ENCODE measurements at places on chromosomes 4 and X.
A peak's percentile ranks its signal among the peaks of the same experiment; 100 is the strongest.

DNA sequence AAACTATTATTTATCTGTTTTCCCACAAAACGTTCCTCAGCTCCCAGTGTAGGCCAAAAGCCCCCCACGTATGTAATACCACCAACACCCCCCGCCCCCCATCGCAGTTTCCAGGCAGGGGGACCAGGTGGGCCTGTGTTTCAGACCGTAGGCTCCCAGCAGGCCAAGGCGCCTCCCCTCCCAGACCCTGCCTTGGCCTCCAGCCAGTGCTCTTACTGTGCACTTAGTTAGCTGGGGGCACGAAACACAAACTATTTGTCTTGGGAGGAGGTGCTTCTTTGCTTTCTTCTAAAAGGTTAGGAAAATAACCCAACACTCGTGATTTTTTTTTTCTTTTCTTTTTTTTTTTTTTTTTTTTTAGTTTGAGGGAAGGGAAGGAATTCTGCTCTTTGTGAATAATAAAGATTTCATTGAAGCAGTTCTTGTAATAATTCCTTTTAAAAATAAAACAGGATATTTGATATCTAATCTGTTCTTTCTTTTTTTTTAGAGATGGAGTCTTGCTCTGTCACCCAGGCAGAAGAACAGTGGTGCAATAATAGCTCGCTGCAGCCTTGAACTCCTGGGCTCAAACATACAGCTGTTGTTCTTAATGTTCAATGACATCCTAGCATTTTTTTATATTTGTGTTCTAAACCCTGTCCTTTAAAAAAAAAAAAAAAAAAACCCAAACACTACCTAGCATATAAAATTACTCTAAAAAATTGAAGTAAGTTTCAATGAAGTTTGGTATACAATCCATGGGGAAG, 83.0 kb upstream of the CLDN34 start:
- no peak for DNase-seq

GRCh38 chr4:178632415-178632814, 1190.2 kb upstream of the AGA start:
- DNase-seq: no peak

DNA sequence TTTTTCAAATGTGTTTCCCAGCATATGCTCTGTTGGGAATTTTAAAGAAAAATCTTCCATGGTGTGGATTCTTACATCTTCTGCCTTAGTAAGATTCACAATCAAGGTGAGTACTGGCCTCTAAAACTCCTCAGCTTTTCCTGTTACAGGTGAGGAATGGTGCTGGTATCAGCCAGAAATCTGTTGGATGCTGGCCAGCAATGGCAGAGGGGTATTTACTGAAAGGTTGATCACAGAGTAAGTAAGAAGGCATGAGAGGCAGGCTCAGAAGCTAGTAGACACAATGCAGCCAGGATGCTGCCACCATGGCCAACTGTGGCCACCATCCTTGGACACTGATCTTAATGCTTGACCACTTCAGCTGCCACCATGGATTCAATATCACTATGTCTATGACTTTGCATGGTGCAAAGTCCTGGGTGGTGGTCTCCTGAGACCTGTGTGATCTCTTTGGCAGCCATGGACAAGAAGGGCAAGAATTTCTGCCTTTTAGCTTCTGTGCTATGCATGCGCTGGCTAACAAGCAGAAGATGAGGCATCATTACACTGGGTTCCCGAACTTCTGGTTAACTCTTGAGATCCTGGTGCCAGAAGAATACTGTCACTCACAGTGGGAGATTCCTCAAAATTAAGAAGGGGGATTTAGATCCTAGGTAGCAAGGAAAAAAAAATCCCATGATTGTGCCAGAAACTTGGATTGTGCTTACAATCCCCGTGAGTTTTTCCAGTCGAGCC, 60.2 kb downstream of the CHRNA9 start:
- no peak for DNase-seq

DNA sequence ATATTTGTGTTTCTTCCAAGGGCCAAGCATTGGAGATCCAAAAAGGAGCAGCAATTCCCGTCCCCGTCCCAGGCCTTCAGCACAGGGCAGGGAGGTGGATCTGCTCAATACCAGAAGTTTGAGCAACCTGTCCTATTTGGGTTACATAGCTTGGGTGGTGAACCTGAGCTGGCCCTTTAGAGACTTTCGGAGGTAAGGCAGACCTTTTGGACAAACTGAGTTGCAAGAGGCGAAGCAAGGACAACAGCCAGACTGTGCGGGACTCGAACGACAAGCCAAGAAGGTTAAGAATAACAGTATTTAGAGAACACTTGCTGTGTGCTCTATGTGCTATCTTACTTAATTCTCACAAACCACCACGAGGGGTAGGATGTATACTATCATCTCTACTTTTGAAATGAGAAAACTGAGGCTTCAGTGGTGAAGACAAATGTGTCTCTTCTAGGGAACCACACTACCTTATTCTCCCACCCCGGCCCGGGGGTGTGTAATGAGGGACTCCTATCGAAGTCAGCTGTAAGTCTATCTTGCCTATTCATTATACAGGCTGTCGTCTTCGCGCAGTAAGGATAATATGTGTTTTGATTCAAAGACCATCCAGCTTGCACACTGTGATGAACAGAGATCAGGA, 1.3 kb downstream of the NOP14 start:
- DNase-seq: no peak

DNA sequence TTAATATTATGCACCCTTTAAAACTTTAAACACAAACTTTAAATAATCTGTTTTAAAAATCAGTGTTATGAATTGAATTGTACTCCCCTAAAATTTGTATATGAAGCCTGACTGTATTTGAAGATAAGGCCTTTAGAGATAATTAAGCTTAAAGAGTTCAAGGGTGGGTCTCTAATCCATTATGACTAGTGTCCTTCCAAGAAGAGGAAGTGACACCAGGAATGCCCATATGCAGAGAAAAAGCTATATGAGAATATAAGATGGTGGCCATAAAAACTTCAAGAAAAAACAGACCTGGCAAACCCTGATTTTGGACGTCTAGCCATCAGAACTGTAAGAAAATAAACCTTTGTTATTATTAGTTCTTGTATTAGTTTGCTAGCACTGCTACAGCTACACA, 29.0 kb downstream of the UGT2A2 start:
- DNase-seq: no peak

DNA sequence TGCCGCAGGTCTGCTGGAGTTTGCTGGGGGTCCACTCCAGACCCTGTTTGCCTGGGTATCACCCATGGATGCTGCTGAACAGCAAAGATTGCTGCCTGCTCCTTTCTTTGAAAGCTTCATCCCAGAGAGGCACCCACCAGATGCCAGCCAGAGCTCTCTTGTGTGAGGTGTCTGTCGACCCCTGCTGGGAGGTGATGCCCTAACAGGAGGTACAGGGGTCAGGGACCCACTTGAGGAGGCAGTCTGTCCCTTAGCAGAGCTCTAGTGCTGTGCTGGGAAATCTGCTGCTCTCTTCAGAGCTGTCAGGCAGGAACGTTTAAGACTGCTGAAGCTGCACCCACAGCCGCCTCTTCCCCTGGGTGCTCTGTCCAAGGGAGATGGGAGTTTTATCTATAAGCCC, 162.7 kb downstream of the NAF1 start:
- DNase-seq: no peak

- no peak for DNase-seq
Measured at GRCh38 chrX:39869846-39870601, 227.7 kb downstream of the BCOR start.

DNA sequence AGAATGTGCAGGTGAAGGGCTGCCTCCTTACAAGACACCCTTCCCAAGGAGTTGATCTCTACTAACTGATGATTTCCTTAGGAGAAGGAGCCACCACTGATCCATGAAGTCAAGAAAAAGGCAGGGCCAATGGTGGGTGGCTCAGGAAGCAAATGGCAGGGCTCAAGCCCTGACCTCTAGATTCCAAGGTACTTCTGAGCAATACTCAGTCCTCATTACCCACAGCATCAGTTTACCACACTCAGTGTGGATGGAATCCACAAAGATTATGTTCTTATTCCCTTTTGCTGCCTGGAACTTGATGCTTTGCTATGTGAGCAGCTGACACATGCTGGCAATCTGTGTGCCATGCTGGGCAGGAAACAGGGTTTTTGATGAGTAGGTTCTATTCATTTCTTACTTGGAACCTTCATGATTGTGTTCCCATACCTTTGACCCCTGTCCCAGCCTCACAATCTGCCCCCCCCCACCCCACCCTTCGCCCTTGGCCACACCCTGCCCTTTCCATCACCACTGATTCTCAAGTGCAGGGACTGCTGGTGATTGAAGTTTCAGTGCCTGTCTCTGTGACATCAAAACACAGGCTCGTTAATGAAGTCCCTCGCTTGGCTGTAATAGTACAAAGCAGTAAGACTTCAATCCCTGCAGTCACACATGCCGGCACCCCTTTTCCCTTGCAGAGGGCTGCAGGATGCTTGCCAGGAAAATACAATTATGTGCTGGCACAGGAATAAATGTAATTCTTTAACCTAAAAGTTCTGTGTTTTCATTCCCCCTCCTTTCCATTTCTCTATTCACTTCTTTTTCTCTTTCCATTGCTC, 135.6 kb upstream of the GPC4 start:
- no peak for DNase-seq

DNA sequence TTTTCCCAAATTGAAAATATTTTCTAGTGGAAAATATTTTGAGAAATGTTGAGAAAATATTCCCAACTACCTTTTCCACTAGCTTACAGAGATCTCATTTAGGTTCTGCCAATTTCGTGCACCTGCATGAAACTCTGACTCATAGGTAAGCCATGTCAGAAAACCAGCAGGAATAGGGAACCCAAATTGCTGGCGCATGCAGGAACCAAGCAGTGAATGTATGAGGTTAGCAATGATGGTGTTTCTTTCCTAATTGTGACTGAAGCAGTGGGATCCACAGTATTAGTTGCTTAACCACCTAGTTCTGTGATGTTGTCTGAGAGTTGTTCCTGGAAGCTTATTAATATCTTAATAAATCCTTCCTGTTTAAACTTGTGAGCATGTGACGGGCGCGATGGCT, 381.0 kb upstream of the TRAM1L1 start:
- DNase-seq: no peak

DNA sequence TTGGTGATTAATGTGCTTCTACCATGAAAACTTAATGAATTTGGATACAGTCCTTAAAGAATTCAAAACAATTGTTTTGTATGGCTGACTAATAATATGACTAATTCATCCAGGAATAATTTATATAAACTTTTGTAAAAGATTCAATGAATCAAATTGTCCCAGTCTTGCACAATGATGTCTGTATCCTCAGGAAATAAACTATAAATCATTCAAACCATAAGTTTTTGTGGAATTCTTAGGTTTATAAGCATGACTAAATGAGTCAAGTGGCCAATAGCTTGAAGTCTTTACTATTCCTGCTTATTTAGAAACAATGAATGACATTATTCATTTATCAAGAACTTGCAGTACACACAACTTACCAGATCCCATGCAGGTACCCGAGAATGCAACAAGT, 935.0 kb upstream of the INTU start:
- DNase-seq: no peak

- peak; percentile 82 for DNase-seq
Measured at GRCh38 chr4:80266253-80266901, at the start of gene FGF5. TSS of gene FGF5 (plus strand) at chr4:80266664. CDS start at chr4:80266825, 161 bp downstream.

DNA sequence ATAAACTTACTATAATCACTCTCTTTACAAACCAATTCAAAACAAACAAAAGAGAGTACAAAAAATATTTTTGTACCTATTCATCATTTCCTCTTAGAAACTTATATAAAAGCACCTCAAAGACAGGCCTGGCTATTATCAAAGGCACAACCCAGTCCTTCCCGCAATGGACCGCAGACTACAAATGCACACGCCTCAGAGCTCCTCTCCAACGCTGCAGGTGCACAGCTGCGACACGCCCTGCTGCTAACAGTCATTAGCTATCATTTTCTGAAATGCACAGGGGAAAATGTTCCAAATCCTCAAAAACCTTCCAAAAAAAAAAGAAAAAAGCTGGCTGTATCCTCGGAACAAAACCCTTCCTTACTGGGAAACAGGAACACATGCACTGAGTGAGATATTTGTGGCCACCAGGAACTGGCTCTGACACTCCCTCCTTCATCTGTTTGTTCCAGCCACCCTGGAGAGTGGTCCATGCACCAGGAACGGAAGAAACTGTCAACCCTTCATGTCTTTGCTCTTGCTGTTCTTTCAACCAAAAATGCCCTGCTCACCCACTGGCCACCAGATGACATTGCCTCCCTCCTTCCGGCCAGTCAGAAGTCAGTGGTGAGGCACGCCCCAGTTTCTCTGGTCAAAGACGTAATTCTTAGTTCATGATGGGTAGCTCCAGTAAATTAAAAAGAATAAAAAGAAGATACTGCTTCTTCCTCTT, 16.7 kb downstream of the IRF2 start:
- peak; percentile 62 for DNase-seq

DNA sequence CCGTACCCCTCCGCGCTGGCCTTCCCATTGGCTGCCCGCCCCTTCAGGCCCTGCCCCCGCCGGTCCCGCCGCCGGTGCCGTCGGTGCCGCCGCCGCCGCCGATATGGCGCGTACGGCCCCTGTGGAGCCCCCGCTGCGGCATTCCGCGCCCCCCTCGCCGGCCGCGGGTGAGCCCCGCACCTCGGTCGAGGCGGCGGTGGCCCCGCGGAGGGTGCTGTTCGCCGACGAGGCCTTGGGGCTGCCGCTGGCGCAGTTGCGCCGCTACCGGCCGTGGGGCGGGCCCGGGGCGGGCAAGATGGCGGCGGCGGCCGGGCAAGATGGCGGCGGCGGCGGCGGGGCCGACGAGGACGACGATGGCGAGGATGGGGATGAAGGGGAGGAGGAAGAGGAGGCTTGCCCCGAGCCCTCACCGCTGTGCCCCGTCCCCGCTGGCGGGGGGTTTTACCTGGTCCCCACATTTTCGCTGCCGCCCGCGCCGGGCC, at the start of gene PPP1R3F:
Gene PPP1R3F (plus strand): TSS at position 27 of the 482 bp plus-strand sequence. CDS start 77 bp downstream, at position 104.
- no peak for DNase-seq

- DNase-seq: no peak
Measured at GRCh38 chr4:81876106-81876505, 404.4 kb upstream of the RASGEF1B start.

DNA sequence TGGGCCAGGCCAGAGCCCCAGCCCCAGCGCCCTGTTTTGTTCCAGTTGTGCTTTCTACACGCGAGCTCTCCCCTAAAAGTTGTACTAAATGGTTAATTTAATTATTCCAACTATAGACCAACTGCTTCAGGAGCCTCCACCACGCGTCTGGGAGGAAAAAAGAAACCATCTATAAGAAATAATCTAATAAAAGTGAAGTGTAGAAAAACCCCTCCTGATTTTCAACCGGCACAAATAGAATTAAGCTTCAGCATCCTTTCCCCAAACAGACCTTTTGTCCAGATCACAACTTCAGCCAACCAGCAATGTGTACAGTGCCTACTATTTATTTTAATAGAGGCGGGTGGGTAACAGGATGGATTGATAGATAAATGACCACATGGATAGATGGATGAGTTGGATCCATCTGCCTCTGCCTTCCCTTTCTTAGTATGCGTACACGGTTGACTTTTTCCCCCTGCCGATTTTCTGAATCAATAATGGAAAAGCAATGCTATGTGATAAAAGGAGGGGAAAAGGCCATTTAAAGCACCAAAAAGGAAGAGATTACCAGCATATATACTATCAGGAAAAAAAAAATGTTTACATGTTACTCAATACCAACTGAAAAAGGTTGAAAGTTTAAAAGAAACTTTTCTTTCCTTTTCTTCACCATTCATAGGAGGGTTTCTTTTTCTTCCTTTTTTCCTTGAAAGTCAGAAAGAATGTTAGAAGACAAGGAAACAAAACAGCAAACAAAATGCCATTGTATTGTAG, 3.7 kb upstream of the PHOX2B start:
- no peak for DNase-seq

Measured in cerebellar nuclear complex (tissue), 1 donor.